Astrocyte of the spinal cord (primary cell): ENCODE measurements at places on chromosomes 5 and 9.
A peak's percentile ranks its signal among the peaks of the same experiment; 100 is the strongest.

GRCh38 chr5:158943057-158943456, 156.7 kb downstream of the EBF1 start:
- peak; percentile 79 for DNase-seq

DNA sequence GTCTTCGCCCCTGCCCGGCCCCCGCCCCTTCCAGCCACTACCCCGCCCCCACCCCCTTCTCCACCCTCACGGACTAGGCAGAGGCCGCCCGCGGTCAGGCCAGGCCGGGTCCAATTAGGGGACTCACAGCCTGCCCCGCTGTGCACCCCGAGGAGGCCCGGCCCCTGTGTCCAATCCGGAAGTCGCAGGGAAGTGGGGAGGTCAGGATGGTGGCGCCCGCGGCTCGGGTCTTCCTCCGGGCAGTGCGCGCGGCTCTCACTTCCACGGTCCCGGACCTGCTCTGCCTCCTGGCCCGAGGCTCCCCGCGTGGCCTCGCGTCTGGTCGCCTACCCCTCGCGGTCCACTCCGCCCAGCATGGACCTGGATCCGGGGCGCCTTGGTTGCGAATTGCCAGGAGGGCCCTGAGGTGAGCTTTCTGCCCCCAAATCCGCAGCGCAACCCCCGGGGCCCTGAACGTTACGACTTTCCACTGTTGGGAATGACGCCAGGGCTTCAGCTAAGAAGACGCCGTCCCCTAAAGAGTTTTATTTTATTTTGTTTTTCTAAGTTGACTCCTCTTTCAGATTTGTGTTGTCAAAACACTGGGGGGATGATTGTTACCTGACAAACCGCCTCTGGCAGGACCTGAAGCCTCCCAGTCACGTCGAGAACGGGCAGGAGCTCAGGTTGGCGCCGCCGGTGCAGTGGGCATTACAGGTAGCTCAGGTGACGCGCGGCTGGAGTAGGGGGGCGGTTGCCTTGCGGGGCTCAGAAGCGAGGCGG, 763 bp upstream of the IRX2 start:
- DNase-seq = peak; percentile 40

GRCh38 chr5:172862165-172862801, 28.2 kb downstream of the ERGIC1 start:
- DNase-seq = no peak

DNA sequence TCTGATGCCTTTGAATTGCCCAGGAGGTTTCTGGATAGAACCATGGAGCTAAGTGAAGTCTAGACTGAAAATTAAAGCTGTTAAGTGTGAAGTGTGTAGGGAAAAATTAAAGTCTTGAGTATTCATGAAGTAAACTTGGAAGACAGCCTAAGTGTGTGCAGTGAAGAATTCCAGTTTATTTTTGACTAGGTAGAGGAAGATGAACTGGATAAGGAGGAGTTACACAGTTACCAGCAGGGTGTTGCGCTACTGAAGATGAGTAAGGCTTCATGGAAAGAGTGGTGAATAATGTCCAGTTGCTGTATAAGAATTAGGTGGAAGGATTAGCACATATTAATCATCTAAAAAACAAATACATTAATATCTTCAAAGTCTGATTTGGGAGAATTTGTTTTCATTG, 5.7 kb upstream of the CHD1 start:
- peak; percentile 20 for DNase-seq

GRCh38 chr5:72032788-72033187, 74.5 kb upstream of the MAP1B start:
- DNase-seq = no peak

GRCh38 chr9:121660367-121660766, 8.9 kb downstream of the DAB2IP start:
- no peak for DNase-seq

- no peak for DNase-seq
Measured at GRCh38 chr5:81213070-81213469, 20.1 kb upstream of the CKMT2 start.

- no peak for DNase-seq
Measured at GRCh38 chr9:107269681-107270080, 13.4 kb upstream of the RAD23B start.

GRCh38 chr5:42950456-42951292, 89.4 kb downstream of the ANXA2R start:
- DNase-seq = peak; percentile 100

DNA sequence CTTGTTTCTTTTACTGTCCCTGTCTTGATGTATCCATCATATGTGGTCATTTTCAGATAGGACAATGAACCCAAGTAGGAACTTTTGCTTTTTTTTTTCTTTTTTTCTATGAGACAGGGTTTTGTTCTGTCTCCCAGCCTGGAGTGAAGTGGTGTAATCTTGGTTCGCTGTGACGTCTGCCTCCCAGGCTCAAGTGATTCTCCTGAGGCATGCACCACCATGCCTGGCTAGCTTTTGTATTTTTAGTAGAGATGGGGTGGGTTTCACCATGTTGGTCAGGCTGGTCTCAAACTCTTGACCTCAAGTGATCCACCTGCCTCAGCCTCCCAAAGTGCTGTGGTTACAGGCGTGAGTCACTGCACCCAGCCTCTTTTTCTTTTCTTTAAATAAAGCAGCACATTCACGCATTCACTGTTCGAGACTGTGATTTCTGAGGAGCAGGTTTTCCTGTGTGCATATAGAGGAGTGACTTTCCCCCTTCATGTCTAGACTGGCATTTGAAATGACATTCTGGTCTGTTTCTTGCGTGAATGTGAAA, 448.5 kb downstream of the KDM4C start:
- no peak for DNase-seq

- no peak for DNase-seq
Measured at GRCh38 chr5:135405082-135405481, 6.1 kb upstream of the MACROH2A1 start.

DNA sequence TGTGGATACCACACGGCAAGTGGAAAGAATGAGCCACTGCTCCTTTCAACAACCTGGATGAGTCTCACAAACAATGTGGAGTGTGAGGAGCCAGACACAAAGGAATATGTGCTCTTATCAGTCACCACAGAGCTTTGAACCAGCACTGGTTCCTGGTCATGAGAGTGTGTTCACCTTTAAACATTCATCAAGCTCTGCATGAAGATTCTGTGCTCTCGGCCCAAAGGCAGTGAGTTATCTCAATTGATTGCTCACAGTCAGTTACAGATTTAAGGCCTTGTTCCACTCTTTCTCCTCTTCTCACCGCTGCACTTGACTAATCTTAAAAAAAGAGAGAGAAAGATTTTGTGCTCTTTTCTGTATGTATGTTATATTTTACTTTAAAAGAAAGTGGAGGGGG, 19.4 kb downstream of the LRSAM1 start:
- no peak for DNase-seq

GRCh38 chr9:117777823-117778222, 73.6 kb downstream of the TLR4 start:
- no peak for DNase-seq
